Transverse colon (tissue), 4 donors: ENCODE measurements at places on chromosomes 7 and 10. TPM values are rescaled to one million over a fixed set of nuclear protein-coding genes. Genes with fewer than 3 reads are reported as not detected.

DNA sequence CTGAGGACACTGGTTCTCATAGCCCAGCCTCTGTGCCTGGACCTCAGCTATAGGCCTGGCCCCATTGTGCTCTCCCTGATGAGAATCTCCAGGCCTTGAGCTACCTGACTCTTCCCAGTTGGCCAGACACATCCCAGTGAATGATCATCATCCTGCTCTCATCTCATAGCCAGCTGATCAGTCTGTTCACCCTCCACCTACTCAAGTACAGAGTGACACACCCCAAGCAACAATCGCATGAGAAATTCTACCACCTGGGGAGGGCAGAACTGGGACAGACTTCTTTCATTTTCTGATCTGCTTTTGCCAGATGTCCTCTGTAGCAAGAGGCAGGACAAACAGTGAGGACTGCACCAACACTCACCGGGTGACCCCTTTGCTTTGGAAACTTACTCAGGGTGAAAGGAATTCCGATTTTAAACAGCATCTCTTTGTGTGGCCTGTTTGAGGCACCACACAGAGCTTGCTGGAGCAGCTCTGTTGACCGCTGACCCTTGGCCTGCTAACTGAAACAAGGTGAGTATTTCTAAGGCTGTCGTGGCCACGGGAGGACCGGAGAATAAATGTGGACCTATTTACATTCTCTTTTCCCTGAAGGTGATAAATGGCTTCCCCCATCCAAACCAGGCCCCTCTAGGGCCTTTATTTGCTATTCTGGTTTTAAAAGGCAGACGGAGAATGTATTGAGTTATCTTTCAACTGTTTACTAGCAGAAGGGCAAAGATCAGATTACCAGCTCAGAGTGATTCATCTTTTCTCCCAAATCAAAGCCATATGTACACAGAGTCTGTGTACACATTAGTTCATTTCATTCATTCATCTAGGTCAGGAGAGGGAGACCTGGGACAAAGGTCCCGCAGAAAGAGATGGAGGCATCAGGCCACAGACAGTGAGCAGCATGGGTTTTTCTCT lies 181.4 kb upstream of the TNS3 start:
- H3K36me3 ChIP-seq: no peaks in the 10 kb centered on the region
- DNase-seq: peak; percentile 26
- H3K4me1 ChIP-seq: peaks cover 10% of the 10 kb centered on the region

DNA sequence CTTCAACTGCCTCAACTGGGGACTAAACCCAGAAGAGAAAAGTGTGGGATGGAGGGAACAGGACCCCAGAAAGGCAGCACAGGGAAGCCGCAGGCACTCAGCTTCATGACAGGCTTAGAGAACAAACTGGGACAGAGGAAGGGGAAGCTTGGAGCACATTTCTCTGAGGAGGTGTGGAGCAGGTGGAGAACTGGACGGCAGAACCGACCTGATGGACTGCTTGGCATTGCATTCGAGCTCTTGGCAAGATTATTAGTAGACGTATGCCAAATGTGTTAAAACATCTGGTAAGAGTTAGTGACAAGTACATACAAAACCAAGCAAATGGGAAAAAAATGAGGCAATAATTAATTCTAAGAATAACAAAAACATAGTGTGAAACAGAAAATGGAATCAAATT lies 335.7 kb downstream of the SFMBT2 start:
- no peaks in the 10 kb centered on the region for H3K4me1 ChIP-seq
- no peaks in the 10 kb centered on the region for H3K27me3 ChIP-seq
- H3K27ac ChIP-seq: no peak overlapping the region
- H3K4me3 ChIP-seq: no peak overlapping the region

Gene CYP26C1
- not detected for total RNA-seq

GRCh38 chr7:65307651-65308299 lies 65.9 kb upstream of the ZNF92 start:
- no peak overlapping the region for H3K27ac ChIP-seq
- H3K36me3 ChIP-seq: no peaks in the 10 kb centered on the region
- DNase-seq: peak; percentile 8
- H3K4me3 ChIP-seq: no peak overlapping the region
- no peaks in the 10 kb centered on the region for H3K27me3 ChIP-seq
- H3K4me1 ChIP-seq: no peaks in the 10 kb centered on the region
